ENCODE measurements at places on chromosomes 6 and 20. TPM values are rescaled to one million over a fixed set of nuclear protein-coding genes. Genes with fewer than 3 reads are reported as not detected.
A peak's percentile ranks its signal among the peaks of the same experiment; 100 is the strongest.

MARCKS gene
- 75.6 TPM for total RNA-seq

RNF144B gene
- total RNA-seq, result 35.9 TPM

TRIM40 gene
- not detected for total RNA-seq

DNA sequence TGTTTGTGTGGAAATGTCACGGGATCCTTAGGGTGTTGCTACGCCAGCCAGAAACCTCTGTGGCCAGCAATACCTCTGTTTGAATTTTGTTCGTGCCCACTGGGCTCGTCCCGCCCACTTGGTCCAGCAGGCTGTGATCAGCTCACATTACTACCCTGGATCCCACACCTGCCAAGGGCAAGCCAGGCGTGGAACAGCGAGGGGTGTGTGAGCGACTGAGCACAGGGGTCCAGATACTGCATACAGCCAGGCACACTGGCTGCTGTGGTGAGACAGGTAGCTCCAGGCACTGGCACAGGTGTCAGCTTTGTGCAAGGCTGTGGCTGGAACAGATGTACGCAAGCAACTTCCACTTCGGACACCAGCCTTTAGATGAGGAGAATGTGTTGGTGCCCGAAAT is 718.9 kb downstream of the EPHA7 start:
- H3K27ac ChIP-seq, result no peak overlapping the region
- no peaks in the 10 kb centered on the region for H3K36me3 ChIP-seq
- DNase-seq, result peak; percentile 38
- H3K4me1 ChIP-seq, result no peaks in the 10 kb centered on the region
- no peak overlapping the region for H3K4me3 ChIP-seq
- no peaks in the 10 kb centered on the region for H3K27me3 ChIP-seq

- no peak for DNase-seq
- no peaks in the 10 kb centered on the region for H3K36me3 ChIP-seq
- no peak overlapping the region for H3K4me3 ChIP-seq
- H3K4me1 ChIP-seq, result no peaks in the 10 kb centered on the region
Measured at GRCh38 chr6:53854843-53855567, 60.2 kb downstream of the LRRC1 start.

- no peaks in the 10 kb centered on the region for H3K4me1 ChIP-seq
- no peak overlapping the region for H3K27ac ChIP-seq
Measured at GRCh38 chr20:16801919-16802651, 53.9 kb downstream of the OTOR start.

DNA sequence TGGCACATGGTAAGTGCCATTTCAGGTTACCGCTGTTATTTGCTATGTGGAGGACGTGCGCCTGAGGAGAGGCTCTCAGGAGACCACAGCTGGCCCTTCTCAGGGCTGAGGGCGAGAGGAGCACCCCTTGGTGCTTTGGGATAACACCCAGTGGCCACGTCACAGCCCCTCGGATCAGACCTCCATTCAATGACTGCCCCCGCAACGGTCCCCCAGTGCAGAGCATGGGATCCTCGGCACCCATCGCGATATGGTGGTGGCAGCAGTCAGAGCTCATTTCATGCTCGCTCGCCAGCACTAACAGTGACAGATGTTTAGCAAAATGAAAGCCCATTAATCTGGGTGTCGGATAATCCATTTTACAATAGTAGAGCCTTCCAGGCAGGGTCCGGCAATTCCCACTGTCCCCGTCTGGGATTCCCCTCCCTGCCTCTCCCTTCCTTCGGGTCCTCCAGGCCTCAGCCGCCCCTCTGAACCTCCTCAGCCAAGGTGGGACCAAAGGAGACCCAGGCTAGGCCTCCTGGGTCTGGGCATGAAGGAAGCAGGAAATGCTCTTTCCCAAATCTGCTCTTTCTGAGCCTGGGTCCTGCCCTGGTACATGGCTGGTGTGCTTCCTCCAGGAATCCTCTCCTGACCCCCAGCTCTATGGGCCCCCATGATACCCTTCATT is 117.1 kb downstream of the GRM4 start:
- no peaks in the 10 kb centered on the region for H3K27me3 ChIP-seq
- no peak overlapping the region for H3K27ac ChIP-seq
- no peaks in the 10 kb centered on the region for H3K4me1 ChIP-seq
- no peak for DNase-seq
- no peaks in the 10 kb centered on the region for H3K36me3 ChIP-seq
- H3K4me3 ChIP-seq, result no peak overlapping the region

- peaks cover 3% of the 10 kb centered on the region for H3K4me1 ChIP-seq
- no peak overlapping the region for H3K4me3 ChIP-seq
- DNase-seq, result no peak
- H3K36me3 ChIP-seq, result no peaks in the 10 kb centered on the region
- H3K27ac ChIP-seq, result no peak overlapping the region
- no peaks in the 10 kb centered on the region for H3K27me3 ChIP-seq
Measured at GRCh38 chr6:83827050-83827449, 26.1 kb upstream of the RIPPLY2 start.

DNA sequence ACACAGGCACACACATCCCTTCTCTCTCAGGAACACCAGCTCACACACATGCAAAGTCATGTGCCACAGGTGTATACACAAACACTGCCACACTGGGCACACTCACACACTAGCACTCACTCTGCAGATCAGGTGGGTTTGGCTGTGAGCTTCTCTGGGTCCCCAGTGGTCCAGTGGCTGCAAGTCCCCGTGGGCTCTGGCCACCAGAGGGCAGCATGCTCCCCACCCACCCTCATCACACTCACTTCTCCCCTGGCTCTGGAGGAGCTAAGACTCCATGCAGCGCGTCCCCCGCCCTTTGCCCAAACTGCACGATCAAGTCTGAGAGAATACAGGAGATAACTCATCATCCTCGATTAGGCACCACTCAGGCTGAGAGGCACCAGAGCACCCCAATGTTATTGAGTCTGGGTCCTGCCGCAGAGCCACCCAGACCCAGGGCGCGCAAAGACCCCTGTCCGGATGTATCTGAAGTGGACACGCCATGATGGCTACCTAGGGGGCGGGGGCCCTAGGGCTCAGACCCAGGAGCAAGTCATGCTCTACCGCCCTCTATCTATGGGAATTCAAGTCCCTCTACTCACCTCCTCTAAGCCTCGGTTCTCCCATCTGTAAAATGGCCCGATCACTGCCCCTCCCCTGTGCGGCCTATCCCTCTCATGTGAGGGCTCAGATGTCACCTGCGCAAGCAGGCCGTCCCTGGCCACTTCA is 90.5 kb downstream of the GRM4 start:
- no peak overlapping the region for H3K27ac ChIP-seq
- H3K36me3 ChIP-seq, result no peaks in the 10 kb centered on the region
- no peaks in the 10 kb centered on the region for H3K27me3 ChIP-seq
- DNase-seq, result no peak

DNA sequence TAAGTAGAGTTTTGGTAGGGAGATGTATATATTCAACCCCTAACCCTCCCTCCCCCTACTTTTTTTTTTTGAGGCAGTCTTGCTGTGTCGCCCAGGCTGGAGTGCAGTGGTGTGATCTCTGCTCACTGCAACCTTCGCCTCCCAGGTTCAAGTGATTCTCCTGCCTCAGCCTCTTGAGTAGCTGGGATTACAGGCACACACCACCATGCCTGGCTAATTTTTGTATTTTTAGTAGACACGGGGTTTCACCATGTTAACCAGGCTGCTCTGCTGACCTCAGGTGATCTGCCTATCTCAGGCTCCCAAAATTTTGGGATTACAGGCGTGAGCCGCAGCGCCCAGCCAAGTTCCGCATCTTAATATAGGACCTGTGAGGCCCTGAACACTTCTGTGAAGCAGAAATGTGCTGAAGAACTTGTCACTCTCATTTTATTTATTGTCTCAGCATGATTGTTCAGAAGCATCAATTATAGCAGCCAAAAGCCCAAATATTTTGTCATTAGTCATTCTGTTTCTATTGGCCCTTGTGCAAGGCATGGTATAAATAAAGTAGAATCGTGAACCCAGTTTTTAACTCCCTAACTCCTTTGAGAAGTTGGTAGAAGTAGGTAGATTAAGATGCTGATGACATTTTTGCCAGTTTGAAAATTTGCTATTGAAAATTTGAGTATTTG is 19.4 kb downstream of the DSTN start:
- peaks cover 26% of the 10 kb centered on the region for H3K4me1 ChIP-seq
- peak; percentile 51 for DNase-seq
- H3K27me3 ChIP-seq, result no peaks in the 10 kb centered on the region
- H3K4me3 ChIP-seq, result peak overlapping the region; percentile 66
- peaks cover 4% of the 10 kb centered on the region for H3K36me3 ChIP-seq
- H3K27ac ChIP-seq, result no peak overlapping the region

- no peaks in the 10 kb centered on the region for H3K27me3 ChIP-seq
- H3K27ac ChIP-seq, result no peak overlapping the region
- no peaks in the 10 kb centered on the region for H3K4me1 ChIP-seq
Measured at GRCh38 chr20:35698298-35699126, 640 bp downstream of the NFS1 start.

- no peaks in the 10 kb centered on the region for H3K36me3 ChIP-seq
- no peak overlapping the region for H3K27ac ChIP-seq
- H3K4me1 ChIP-seq, result no peaks in the 10 kb centered on the region
- H3K27me3 ChIP-seq, result no peaks in the 10 kb centered on the region
- no peak for DNase-seq
- no peak overlapping the region for H3K4me3 ChIP-seq
Measured at GRCh38 chr6:104789770-104790190, 69.9 kb downstream of the HACE1 start.

- no peak overlapping the region for H3K27ac ChIP-seq
- H3K27me3 ChIP-seq, result no peaks in the 10 kb centered on the region
- no peaks in the 10 kb centered on the region for H3K4me1 ChIP-seq
- H3K4me3 ChIP-seq, result no peak overlapping the region
- no peaks in the 10 kb centered on the region for H3K36me3 ChIP-seq
- no peak for DNase-seq
Measured at GRCh38 chr6:16154904-16155303, 26.0 kb downstream of the MYLIP start.

DNA sequence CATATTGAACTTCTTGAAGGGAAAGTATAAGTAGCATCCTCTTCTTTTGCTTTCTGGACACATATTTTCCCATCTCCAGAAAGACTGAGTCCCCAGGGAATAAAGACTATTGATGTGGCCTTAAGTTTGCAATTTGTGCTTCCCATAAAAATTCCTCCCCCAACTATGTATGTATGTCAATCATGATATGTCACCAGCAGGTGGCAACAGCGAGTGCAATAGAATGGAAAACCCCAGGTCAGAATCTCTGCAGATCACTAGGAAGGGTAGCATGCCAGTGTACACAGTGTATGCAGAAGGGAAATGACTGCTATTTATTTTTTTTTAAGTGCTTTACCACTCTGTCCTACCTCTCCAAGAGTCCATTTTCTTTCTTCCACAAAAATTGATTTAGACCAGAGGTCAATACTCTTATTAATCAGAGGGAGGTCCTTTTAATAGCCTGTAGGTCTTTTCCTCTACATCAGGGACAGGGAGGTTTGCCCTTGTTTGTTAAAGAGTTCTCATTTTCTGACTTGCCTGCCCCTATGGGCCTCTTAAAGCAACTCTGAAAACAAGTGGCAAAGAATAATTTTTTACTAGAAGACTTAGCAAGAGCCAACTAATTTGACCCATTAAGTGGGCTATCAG is 61.4 kb downstream of the BMP2 start:
- H3K4me3 ChIP-seq, result no peak overlapping the region
- no peaks in the 10 kb centered on the region for H3K36me3 ChIP-seq
- peak; percentile 59 for DNase-seq
- H3K27ac ChIP-seq, result no peak overlapping the region
- H3K27me3 ChIP-seq, result peaks cover 1% of the 10 kb centered on the region

All from aorta (tissue), 5 donors.